Cerebellar nuclear complex (tissue), 1 donor: ENCODE measurements at places on chromosomes 6 and 20.

DNA sequence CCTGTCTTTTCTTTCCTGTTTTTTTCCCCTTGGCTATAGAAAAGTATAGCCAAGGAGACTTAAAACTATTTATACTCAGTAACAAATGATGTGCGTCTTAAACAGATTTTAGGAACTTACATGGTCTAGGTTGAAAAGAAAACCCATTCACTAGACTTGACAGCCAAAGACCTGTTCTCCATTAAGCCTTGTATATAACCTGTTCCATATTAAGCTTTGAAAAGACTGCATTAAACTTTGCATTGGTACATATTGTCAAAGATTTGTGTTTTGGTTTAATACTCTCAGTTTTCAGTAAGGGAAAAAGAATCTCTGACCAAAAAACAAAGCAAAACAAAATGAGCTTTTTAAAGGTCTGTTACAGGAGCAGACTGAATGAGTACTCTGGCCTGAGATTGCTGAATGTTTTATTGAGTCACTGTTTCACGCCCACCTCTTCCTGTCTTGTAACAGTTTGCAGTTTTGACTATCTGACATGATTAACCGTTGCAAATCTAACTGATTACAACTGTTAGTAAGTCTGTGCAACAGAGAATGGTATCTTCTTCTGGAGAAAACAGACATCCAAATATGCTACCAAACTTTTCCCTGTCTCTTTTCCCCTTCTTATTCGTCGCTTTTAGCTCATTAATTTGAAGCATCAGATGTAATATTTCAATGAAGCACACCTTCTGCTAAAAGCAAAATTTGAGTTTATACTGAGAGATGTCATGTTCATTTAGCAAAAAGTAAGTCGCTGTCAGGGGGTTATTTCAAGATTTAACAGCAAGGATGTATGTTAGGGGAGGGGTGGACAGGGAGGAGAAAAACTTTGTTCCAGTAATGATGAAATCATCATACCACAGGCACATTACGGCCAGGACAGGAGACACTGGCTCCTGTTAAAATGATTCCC, 59.1 kb upstream of the SUPT3H start:
- no peak for DNase-seq

GRCh38 chr6:33375143-33375671, 16.4 kb upstream of the KIFC1 start:
- no peak for DNase-seq

GRCh38 chr20:19977373-19977770, 39.8 kb upstream of the NAA20 start:
- no peak for DNase-seq

DNA sequence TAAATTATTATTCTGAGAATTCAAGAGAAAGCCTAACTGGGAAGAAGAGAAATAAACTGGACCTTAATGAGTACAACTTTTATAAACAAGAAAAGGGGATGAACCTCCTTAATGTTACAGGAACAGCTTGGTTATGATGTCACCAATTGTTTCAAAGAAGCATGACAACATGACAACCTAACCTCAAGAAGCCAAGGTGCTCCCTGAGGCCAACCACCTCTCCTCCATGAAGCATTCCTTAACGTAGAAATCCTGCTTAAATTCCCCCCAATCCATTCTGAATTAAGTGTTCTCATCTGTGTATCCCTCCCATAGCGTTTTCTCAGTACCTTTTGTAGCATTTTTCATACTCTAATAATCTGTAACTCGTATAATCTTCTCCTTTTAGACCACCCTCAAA, 1.7 kb downstream of the HBS1L start:
- no peak for DNase-seq

- no peak for DNase-seq
Observed at GRCh38 chr6:157163434-157164159, 159.7 kb downstream of the TMEM242 start.

DNA sequence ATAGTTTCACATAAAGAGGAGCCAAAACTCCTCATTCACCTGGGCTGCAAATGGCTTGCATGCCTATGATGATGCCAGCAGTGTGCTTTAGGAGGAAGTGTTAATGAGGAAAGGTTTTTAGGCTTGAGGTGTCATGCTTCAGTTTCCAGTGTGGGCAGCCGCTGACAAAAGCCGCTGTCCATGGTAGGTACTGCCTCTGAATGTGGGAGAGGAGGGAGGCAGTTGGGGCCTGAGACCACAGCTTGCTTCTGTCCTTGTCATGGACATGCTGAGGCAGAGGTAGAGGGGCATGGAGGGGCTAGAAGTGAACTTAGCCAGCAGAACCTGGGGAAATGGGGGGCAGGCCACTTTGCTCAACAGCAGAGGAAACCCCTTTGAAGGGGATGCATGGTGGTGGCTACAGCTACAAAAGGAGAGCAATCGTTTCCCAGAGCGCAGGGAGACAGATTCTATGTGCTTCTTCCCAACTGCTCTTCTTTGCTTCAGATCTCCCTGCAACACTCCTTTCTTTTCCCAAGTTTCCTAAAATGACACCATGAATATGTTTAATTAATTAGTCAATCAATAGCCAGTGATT, 372.1 kb upstream of the CNR1 start:
- no peak for DNase-seq

GRCh38 chr6:132877003-132877402, 62.6 kb downstream of the RPS12 start:
- DNase-seq: no peak

DNA sequence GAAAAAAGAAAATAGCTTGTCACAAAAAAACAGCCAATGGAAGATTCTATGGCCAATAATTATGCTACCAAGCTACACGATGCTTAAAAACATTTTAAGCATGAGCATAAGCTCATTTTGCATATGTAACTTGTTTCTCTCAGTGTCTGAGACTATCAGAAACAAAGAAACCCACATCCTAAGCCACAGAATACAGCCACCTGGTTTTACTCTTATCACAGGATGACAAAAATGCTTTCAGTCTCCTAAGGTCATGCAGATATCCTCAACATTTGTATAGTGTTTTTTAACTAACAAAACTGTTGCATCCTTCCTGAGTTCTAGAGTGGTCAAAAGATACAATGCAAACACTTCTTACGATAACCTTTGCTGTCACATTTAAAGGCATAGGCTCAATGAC, 172.1 kb upstream of the RUNX2 start:
- no peak for DNase-seq

DNA sequence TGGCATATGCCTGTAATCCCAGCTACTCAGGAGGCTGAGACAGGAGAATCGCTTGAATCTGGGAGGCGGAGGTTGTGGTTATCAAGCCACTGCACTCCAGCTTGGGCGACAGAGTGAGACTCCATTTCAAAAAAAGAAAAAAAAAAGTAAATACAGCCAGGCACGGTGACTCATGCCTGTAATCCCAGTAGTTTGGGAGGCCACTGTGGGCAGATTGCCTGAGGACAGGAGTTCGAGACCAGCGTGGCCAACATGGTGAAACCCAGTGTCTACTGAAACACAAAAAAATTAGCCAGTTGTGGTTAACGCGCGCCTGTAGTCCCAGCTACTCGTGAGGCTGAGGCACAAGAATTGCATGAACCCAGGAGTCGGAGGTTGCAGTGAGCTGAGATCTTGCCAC, 1.5 kb upstream of the NINL start:
- DNase-seq: no peak

DNA sequence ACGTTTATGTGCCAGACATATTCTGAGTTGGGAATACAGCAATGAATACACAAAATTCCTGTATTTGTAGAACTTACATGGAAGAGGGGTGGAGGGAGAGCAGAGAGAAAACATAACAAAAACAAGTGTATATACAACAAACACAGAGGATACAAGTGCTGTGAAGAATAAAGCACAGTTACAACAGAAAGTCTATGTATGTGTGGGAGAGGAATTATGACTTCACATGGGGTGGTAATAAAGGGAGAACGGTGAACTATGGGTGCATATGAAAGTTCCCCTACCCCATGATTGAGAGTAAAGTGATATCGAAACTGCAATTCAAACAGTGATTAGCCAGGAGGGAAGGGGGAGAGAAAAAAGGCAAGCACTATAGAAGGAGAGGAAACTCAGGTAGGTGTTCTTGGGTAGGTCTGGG, 24.6 kb downstream of the HBS1L start:
- DNase-seq: no peak

DNA sequence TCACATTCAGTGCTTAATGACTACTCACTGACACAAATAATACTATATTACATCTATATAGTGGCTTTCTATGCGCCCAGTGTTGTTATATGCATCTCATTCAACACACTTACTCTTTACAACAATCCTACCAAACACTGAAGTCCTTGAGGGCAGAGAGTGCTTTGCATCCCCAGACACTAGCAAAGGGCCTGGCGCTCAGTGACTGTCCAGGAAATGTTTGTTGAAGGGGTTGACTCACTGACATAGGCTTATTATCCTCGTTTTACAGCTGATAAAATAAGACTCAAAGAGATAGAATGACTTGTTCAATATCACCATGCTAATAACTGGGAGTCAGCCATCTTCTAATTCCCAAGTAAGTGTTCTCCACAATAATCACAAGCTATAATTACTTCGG, 163.3 kb downstream of the ARHGAP18 start:
- DNase-seq: no peak

GRCh38 chr6:169926617-169927417, 175.4 kb downstream of the ERMARD start:
- DNase-seq: no peak

DNA sequence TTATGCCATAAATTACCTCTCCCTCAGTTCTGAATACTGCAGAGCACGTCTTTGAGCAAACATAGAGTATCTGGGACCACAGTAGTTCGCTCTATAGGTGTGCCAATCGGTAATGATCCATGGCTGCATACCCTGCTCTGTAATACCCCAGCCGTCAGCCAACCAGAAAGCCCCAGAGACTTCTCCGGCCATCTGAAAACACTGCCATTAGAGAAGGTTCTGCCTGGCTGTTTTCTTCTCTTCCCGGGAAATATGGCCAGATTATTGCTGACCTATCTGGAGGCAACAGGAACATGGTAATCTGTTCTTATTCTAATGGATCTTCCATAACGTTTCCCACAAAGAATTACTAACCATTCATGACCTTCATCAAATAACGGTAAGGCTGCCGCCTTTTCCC, 139.9 kb downstream of the RPS12 start:
- DNase-seq: no peak

DNA sequence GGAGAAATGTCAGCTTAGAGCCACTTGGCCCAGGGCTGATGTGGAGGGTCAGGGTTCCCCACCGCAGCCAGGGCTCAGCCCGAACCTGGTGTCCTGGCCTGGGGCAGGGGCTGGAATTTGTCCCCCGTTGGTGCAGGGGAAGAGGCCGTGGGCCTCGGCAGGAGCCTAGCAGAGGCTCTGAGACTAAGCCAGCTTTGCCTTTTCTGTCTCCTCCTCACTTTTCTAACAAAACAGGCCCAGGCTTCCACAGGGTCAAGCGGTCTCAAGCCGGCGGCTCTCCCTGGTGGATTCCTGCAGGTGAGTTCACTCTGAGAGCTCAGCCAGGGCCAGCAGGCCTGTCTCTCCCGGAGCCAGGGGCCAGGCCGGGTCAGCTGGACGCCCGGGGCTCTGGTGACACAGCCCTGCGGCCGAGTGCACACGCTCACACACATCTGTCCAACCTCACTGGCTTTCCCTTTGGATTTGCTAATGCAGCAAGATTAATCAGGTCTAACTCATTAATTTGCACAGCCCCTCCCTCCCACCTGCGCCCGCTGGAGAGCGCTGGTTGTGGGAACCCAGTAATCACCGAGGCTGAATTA, 2.9 kb upstream of the CHRNA4 start:
- no peak for DNase-seq
